ENCODE measurements at places on chromosomes 5 and 9.

- peak; percentile 12 for DNase-seq
Observed at GRCh38 chr5:66440202-66440680, 156.0 kb upstream of the MAST4 start.

GRCh38 chr9:127793093-127793708 lies 7.4 kb downstream of the CDK9 start:
- no peak for DNase-seq

GRCh38 chr9:132175431-132175830 lies 13.6 kb downstream of the NTNG2 start:
- no peak for DNase-seq

- DNase-seq: no peak
Observed at GRCh38 chr5:173307695-173308094, 20.5 kb downstream of the STC2 start.

DNA sequence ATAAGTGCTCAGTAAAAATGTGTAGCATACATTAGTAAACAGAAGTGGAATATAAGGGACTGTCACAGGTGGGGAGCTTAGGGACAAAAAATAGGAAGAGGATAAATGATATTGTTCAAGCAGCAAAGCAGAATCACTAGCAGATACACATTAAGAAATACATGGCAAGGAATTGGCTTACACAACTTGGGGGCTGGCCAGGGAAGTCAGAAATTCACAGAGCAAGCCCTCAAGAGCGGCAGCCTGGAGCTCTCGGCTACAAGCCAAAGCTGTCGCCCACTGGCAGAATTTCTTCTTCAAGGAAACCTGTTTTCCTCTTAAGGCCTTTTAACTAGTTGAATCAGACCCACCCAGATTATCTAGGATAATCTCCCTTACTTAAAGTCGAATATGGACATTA lies 73.0 kb upstream of the SMIM23 start:
- DNase-seq: no peak

GRCh38 chr5:64437496-64437895 lies 68.3 kb upstream of the RGS7BP start:
- no peak for DNase-seq

- no peak for DNase-seq
Observed at GRCh38 chr5:14696851-14697250, 32.3 kb downstream of the OTULIN start.

DNA sequence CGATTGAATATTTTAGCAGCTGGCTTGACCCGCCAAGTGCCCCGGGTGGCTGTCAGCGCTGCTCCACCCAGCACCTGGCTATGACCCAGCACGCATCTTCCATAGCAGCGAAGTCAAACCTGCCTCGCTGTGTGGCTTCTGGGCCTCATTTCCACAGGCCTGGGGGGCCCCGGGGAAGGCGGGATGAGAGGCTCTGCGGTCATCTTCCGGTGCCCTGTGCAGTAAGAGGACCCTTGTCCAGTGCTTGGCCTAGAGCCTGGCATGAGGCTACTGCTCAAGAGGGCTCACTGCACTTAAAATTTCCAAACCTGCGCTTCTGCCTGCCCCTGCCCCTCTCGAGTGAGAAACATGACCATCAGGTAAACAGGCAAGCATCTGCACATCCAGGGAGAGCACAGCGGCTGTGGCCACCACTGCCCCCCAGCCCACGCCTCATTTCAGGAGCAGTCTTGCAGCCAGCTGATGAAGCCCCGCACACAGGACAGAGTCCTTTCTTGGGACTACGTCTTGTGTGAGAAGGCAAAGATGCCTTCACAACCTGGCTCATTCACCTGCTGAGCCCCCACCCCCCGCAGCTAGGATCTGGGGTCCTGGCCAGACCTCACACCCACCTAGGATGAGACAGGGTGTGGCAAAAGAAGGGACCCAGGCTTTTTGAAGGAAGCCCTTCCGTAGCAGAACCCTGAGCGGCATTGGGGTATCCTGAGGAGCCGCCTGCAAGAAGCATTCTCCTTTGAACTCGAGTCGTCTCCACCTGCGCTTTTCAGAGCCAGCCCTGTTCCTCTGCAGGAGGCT lies 69.5 kb upstream of the UNC5A start:
- no peak for DNase-seq

- DNase-seq: no peak
Observed at GRCh38 chr9:114238472-114238871, 83.1 kb downstream of the COL27A1 start.

DNA sequence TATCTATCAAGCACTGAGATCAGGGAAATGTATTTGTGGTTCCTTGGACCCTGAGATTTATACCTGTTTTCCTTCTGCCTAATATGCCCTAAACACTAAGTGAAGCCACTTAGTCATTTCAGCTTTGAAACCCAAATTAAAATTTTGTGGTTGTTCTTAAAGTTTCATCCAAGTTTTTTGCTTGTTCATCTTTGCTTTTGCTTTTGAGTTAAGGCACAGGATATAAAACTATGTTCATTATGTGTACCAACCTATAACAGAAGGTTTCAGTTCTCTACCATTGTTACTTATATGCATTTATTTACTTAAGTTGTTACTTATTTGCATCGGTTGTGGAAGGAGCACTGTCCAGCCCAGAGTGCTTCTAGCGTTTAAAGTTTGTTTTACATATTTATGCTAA lies 382.3 kb downstream of the PTPRD start:
- DNase-seq: no peak

DNA sequence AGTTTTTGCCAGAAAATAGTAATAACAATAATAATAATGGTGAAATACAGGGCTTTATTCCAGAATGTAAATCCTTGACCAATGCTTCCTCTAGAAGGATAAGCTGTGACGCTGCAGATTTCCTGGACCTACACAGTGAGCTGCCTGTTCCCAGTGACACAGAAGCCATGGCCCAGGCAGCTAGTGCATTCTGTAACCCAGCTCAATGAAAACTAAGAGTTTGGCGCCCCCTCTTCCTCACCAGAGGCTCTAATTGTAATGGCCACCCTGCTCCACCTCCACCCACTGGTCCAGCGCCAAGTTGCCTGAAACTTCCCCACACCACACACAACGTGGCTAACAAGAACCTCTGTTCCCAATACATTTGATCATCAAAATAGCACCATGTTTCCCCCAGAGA lies 248.1 kb downstream of the CETN3 start:
- no peak for DNase-seq

DNA sequence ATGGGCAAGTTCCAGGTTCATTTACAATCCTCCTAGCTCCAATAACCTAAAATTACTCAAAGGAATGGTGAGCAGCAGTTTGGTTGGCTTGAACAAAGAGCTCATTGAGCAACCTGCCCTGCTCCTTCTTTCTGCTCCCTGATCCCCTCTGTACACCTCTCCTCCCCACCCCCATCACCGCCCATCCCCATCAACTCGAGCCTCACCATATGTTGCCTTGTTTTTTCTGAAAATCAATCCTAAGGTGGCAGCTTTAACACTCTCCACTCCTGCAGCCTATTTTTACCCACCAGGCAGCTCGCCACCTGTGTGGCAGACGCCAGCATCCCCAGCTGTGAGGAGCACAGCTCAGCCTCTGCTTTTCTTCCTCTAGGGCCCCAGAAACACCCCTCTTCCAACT lies 533.4 kb upstream of the BRINP1 start:
- DNase-seq: no peak

- DNase-seq: no peak
Observed at GRCh38 chr9:117413346-117414219, 1.3 kb downstream of the ASTN2 start.

DNA sequence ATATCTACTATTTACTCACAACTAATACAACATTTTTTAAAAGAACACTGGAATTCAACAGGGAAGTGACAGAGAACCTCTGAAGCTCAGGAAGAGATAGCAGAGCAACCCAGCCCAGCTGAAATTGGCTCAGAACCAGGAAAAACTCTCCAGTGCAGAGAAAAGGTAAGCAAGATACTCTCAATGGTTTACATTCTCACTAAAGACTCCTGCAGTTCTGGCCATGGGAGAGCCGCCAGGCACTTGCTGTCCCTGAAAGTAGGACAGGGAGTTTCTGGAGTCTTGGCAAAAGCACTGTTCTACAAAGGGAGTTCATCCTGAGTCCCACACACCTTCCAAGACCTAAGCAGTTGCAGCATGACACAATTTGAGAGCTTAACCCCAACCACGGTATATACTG lies 330.8 kb downstream of the TRIM36 start:
- no peak for DNase-seq

- DNase-seq: peak; percentile 71
Observed at GRCh38 chr9:126985870-126986498, 71.4 kb downstream of the RALGPS1 start.

- no peak for DNase-seq
Observed at GRCh38 chr5:39816866-39817265, 392.1 kb upstream of the DAB2 start.

- no peak for DNase-seq
Observed at GRCh38 chr5:56692359-56693219, 122.8 kb upstream of the MAP3K1 start.

DNA sequence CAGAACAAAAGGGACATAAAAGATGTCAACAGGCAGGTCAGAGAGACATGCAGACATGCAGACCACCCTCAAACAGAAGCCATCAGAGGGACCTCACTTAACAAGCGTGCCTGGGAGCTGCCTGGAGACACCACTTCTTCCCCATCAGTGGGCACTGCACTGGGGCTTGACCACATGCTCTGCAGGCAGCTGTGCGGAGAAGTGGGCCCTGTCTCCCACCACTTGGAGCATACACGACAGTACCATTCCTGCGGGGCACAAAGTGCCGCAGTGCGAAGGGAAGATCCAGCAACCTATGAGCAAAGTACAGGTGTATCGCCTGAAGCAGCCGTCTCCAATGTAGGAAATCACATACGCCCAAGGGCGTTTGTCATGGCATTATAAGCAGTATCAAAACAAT lies 150.5 kb upstream of the FOXD4L5 start:
- no peak for DNase-seq

- no peak for DNase-seq
Observed at GRCh38 chr5:6046296-6046967, 331.9 kb downstream of the MED10 start.

DNA sequence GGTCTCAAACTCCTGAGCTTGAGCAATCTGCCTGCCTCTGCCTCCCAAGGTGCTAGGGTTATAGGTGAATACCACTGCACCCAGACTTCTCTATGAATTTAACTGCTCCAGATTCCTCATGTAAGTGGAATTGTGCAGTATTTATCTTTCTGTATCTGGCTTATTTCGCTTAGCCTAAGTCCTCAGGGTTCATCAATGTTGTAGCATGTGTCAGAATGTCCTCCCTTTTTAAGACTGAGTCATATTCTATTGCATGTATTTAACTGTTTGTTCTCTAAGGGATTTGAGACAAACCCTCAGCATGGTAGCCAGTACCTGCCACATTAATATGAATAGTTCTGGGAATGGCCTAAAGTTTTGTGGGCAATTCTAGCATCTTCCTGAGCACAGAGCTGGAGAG lies 53.9 kb upstream of the TUT7 start:
- no peak for DNase-seq

DNA sequence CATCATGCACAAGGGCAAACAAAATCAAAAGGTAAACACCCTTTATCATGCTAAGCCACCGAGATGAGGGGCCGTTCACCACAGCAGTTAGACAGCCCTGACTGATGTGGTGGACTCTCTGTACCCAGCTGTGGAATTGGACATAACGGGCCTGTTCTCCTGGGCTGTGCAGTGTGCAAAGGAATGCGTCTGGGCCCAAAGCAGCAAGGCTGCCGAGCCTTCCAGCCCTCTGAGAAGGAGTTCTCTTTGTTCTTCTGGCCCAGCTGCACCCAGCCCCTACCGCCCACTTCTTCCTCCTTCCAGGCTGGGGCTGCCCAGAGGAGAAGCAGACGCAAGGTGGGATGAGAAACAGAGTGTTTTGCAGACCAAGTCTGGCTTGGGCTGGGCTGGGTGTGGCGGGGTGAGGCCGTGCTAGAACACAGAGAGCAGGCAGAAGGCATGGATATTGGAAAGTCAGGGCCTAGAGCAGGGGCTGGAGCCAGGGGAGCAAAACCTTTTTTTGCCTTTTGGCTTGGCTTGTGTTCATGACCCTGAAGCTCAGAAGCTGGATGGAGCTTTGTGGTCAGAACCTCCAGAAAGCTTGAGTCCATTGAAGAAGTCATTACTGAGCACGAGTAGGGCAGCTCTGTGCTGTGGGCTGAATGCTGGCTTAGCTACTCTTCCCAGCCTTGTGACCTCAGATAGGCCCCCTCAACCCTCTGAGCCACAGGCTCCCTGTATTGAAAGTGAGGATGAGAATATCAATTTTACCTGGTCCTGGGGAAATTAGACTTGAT lies 49.8 kb upstream of the SH3PXD2B start:
- no peak for DNase-seq

DNA sequence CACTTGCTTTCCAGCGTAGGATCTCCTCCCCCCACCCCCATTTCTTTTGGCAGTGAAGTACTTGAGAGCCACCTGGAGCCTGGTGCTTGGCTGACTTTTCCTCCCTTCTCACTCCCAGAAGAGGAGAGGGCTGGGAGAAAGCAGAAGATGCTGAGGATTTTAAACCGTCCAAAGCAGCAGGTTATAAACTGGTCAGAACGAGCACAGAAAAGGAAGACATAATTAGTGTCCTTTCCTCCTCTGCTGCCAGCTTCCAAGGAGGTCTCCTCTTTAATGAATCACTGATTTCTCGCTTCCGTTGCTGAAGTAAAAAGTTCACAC lies 563 bp upstream of the FGF10 start:
- DNase-seq: no peak

Measured in stimulated activated CD4-positive, alpha-beta T cell treated with anti-CD3 and anti-CD28 coated beads, Interleukin-2, amount 100 ng/mL, for 48 hours (primary cell).